Stimulated activated CD4-positive, alpha-beta T cell treated with anti-CD3 and anti-CD28 coated beads, Interleukin-1b, Interleukin-23, amount 100 ng/mL, for 48 hours (primary cell): ENCODE measurements at places on chromosomes 13 and 19.

DNA sequence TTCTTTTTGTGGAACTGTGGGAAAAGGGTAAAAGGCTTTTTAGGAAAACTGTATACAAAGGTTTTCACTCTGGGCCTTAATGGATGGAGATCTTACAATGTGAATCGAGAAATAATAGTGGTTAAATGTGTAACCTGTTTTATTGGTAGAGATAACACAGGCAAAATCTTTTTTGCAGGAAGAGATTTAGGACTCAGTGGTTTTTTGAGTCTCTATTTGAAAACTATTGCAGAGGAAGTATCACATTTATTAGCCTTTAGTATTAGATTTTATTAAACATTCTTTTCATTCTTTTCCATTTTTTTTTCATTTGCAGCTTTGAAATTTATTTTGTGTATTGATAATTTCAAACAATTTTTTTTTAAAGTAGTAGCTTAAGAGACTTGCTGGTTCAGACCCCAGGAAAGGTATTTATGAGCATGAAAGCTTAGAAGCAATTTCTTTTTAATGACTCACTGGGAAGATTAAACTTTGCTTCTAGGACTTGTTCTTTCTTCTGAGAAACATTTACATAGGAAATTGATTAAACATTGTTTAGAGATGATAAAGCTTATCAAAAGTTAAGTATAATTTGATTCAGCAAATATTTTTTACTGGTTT lies 10.5 kb downstream of the KLF5 start:
- no peak for DNase-seq

- DNase-seq: no peak
Observed at GRCh38 chr19:18756896-18757295, 34.2 kb downstream of the COMP start.

GRCh38 chr13:44317752-44318151 lies 55.9 kb upstream of the SERP2 start:
- DNase-seq: no peak

- DNase-seq: no peak
Observed at GRCh38 chr13:113077953-113078901, 27.4 kb upstream of the F7 start.

- no peak for DNase-seq
Observed at GRCh38 chr19:42467183-42467760, 24.5 kb upstream of the CXCL17 start.

DNA sequence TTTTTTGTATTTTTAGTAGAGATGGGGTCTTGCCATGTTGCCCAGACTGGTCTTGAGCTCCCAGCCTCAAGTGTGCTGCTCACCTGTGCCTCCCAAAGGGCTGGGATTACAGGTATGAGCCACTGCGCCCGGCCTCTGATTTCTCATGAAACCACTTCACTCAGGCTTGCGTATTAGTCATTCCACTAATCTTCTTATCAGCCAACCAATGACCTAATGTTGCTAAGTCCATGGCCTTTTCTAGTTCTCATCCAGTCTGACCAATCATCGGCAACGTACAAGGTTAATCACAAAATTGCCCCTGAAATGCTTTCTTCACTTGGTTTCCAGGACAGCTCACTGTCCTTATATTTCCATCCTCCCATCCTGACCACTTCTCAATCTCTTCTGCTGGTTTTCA lies 605.3 kb upstream of the SLC10A2 start:
- DNase-seq: no peak

DNA sequence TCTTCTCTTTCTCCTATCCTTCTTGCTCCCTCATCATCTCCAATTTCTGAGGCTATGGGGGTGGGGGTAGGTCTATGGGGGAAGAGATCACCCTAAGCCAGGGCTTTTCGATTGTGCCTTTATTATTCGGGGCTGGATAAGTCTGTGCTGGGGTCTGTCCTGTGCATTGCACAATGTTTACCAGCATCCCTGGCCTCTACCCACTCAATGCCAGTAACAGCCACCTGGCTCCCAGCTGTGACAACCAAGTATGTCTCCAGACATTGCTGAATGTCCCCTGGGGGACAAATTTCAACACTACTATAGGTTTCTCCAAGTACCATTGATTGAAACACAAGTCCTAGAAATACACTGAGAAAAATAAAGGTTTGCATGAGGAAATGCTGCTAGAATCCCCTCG lies 13.2 kb downstream of the CBY2 start:
- no peak for DNase-seq

- no peak for DNase-seq
Observed at GRCh38 chr19:17341845-17342244, 4.5 kb downstream of the GTPBP3 start.

GRCh38 chr13:53020764-53021335 lies 7.8 kb upstream of the OLFM4 start:
- no peak for DNase-seq

- DNase-seq: no peak
Observed at GRCh38 chr19:28330831-28331230, 882.1 kb downstream of the UQCRFS1 start.

DNA sequence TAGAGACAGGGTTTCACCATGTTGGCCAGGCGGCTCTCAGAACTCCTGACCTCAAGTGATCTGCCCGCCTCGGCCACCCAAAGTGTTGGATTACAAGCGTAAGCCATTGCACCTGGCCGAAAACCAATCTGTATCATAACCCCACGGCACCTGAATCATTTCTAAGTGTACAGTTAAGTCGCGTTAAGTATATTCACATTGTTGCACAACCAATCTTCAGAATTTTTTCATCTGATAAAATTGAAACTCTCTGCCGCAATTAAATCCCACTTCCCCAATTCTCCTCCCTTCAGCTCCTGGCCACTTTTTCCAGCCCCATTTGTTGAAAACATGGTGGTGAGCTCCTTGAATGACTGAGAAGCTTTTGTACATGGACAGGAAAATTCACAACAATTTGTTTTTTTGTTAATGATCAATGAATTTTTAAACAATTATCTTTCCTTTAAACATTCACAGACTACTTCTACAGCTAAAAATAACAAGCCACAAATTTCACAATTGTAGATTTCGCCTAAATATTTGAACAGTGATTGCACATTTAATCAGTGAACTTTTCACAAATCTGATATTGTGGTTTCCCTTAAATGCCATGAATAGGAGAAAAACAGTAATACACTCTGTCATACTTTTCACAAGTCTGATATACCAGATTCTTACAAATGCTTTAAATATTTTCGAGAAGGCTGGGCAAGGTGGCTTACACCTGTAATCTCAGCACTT lies 13.8 kb downstream of the FGF21 start:
- DNase-seq: no peak

DNA sequence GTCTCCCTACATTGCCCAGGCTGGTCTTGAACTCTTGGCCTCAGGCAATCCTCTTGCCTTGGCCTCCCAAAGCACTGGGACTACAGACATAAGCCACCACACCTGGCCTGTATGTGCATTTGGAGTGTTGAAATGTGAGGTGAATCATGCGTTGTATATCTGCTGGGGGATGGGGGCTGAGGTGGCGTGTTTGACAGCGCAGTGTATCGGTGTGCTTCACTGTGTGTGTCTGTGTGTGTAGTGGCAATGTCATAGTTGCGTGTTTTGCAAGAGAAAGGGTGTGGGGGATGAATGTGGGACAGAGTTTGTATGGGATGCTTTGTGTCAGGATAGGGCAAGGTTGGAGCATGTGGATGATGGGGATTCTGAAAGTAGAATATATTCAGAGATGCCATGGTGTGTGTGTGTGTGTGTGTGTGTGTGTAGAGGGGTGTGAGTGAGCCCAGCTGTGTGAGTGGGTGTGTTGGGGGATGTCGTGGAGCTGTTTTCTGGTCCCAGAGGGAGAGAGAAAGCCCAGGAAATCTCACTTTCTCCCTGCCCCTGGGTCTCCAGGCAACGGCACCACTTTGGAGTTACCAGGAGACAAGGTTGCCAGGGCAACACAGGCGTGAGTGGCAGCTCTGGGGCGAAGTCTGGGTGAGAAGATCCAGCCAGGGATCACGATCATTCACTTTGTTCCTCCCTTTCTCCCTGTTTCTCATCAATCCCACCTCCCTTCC lies 1.1 kb upstream of the SWSAP1 start:
- DNase-seq: no peak

DNA sequence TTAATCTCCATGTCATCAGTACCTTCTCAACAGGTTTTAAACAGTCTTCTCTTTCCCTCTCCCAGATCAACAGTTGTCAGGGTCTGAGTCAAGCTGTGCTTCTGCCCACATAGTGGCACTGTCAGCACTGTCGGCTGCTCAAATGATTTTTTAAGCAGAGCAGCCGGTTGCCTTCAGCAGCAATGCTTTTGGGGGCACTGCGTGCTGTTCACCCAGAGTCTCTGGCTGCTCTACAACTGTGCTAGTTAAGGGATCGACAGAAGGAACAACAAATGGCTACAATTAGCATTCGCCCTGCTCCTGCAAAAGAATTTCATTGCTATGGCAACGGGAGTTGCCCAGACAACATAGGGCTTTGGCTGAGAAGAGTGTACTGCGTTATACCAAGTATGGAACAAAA lies 412.9 kb downstream of the DIAPH3 start:
- DNase-seq: no peak

DNA sequence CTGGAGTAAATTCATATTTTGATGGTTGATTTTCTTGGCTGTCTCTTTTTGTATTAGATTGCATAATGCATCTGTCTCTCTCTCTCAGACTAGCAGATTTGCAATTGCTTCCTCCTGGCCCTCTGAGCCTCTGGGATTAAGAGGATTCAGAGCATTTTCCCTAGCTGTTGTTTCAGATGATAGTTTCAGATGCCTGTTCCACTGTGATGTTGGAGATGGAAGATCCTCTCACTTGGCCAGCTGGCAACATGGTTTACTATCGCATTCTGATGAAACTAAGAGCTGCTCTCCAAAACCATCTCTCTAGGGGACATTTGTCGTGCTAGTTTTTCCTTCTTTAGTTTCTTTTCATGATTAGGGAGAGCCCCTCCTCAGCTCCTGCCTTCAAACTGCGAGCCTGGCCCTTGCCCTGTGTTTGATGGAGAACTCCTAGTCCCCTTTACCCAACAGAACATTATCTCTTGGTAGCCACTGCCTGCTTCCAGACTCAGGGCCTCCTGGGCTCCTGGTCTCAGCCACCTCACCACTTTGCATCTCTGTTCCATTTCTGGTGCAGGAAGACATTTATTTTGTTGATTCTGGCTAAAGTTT lies 244.6 kb downstream of the B3GLCT start:
- DNase-seq: no peak

GRCh38 chr13:75025956-75026355 lies 456.0 kb downstream of the TBC1D4 start:
- no peak for DNase-seq

DNA sequence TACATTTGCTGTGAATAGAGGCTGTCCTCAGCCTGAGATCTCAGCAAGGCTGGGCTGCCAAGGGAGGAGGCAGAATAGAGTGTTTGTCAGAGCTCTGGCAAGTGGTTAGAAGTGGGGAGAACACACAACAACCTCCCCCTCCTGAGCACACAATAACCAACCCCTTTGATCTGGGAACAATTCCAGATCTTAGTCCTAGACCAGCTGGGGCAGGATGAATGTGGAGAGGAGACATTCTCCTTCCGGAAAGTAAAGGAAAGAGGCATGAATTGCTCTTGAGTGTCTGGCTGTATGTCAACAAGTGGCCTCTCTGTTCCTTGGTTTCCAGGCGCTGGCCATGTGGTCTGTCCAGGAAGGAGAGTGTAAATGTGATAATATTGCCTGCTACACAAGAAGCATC lies 114.9 kb upstream of the TMTC4 start:
- no peak for DNase-seq

GRCh38 chr13:49210669-49211068 lies 9.5 kb upstream of the MLNR start:
- no peak for DNase-seq

DNA sequence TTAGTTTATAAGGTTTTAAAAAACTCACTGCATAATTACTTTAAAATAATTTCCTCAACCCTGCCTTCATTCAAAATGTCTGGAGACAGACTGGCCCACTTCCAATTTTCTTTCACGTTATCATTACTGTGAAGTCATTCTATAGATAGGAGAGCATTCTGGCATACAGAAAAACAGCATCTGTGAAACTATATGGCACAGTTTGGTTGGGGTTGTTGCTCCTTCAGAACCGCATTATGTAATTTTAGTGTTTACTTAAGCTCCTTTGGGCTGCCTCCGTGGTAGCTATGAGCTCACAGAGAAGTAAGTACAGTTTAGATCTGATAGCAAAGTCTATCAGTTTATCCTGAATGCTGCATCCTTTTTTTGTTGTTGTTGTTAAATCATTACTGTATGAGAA lies 104.3 kb downstream of the KCNRG start:
- DNase-seq: no peak

GRCh38 chr13:44220948-44221347 lies 152.7 kb upstream of the SERP2 start:
- DNase-seq: no peak

DNA sequence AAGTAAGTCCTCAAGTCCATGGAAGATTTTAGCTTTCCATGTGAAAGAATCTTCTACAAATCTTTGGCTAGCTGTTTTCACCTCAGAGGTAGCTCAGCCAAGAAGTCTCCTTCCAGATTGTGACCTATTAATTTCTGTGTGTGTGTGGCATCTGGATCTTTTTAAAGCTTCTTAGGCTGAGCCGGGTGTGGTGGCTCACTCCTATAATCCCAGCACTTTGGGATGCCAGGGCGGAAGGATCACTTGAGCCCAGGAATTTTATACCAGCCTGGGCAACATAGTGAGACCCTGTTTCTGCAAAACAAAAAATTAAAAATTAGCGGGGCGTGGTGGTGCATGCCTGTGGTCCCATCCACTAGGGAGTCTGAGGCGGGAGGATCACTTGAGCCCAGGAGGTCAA lies 13.4 kb upstream of the SLC44A2 start:
- no peak for DNase-seq

DNA sequence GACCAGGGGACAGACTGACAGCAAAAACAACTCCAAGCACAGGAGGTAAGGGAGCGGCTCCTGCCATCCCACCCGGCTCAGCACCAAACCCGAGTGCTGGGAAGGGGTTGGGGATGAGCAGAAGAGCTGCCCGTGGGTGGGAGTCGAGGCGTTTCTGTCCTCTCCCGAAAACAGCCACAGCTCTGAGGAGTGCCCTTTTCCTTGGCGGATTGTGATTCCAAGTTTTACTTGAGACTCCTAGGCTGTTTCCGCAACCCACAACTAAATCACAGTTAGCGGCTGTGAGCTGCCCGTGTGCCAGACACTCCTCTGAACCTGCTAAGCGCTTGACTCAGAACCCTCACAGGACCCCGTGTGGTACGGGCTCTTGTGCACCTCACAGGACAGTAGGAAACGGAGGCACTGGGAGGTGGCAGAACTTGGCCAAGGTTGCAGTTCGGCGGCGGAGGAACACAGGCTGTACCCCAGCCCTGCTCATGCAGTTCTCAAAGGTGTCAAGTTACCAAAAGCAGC lies 21.4 kb downstream of the CFAP97D2 start:
- DNase-seq: no peak

GRCh38 chr13:28268800-28269223 lies 130.5 kb downstream of the PAN3 start:
- DNase-seq: no peak

DNA sequence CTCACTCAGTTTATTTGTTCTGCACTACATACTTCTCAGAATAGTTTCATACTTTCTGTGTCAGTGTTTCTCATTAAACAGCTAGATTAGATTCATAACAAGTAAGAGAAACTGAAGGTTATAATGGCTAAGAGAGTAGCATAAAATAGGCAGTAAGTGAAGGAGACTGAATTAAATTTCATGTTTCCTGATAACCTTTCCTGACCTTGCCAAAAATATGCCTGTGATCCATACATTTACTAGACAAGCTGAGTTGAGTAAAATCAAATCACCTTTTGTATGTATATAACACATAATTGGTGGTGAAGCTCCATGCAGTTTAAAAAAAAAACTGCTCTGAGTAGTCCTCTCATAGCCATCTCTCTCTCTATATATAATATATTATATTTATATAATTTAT lies 545.3 kb upstream of the PCDH20 start:
- no peak for DNase-seq

- DNase-seq: no peak
Observed at GRCh38 chr19:53388904-53389303, 6.0 kb upstream of the ZNF765 start.
